Endothelial cell of umbilical vein (primary cell): ENCODE measurements at places on chromosomes 4 and X. TPM values are rescaled to one million over a fixed set of nuclear protein-coding genes. Genes with fewer than 3 reads are reported as not detected.

DNA sequence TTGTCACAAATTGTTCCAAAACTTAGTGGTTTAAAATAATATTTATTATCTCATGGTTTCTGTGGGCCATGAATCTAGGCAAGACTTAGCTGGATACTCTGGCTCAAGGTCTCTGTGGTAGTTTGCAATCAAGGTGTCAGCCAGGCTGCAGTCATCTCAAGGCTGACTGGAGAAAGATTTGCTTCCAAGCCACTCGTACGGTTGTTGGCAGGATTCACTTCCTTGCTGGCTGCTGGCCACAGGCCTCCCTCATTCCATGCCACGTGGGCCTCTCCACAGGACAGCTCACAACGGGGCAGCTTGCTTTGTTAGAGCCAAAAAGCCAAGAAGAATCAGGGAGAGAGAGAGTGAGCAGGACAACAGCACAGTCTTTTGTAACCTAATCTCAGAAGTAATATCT lies 101.4 kb downstream of the WWC2 start:
- H3K27me3 ChIP-seq = no peaks in the 10 kb centered on the region
- no peak overlapping the region for H3K4me3 ChIP-seq
- H3K36me3 ChIP-seq = no peaks in the 10 kb centered on the region

SSX4B gene
- polyA plus RNA-seq = not detected in 2 replicates

DNA sequence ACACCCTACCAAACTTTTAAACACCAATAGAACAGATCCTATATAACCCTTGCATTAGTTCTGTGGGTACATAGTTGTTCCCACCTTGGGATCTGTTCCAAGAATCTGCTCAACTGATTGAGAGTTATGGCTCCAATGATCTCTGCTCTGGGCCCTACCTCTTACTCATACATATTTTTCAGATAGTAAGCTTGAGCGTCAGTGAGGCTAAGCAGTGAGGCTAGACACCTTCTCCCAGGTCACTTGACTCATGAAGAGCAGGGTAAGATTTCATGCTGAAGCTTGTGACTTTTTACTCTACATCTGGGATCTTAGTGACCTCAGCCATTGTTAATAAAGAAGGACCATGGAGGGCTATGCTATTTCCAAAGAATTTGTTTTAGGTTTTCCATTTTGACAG lies 23.1 kb upstream of the TNIP3 start:
- no peaks in the 10 kb centered on the region for H3K4me1 ChIP-seq
- no peaks in the 10 kb centered on the region for H3K36me3 ChIP-seq
- no peak overlapping the region for H3K4me3 ChIP-seq
- H3K27me3 ChIP-seq = peaks cover 5% of the 10 kb centered on the region
- DNase-seq = no peak
- no peak overlapping the region for H3K27ac ChIP-seq

GRCh38 chrX:96449896-96450295 lies 234.7 kb upstream of the DIAPH2 start:
- no peak for DNase-seq
- H3K4me1 ChIP-seq = peaks cover 9% of the 10 kb centered on the region
- no peaks in the 10 kb centered on the region for H3K27me3 ChIP-seq
- H3K27ac ChIP-seq = no peak overlapping the region
- no peak overlapping the region for H3K4me3 ChIP-seq

GAGE12F gene
- not detected in 2 replicates for polyA plus RNA-seq
